ENCODE measurements at places on chromosomes 7 and 10.
A peak's percentile ranks its signal among the peaks of the same experiment; 100 is the strongest.

GRCh38 chr7:148698397-148699023 lies at the start of gene CUL1:
CUL1 (plus strand) TSS chr7:148698903; CDS start chr7:148730123, 31,220 bp downstream.
- DNase-seq: peak; percentile 77

- no peak for DNase-seq
Observed at GRCh38 chr7:159226011-159226702, 81.5 kb upstream of the VIPR2 start.

- no peak for DNase-seq
Observed at GRCh38 chr10:95214793-95215192, 20.8 kb downstream of the ACSM6 start.

GRCh38 chr7:28298870-28299518 lies 113.3 kb upstream of the CREB5 start:
- DNase-seq: no peak

- DNase-seq: no peak
Observed at GRCh38 chr7:32042900-32043299, 27.3 kb downstream of the PDE1C start.

- no peak for DNase-seq
Observed at GRCh38 chr7:99390941-99391602, 16.5 kb downstream of the ARPC1B start.

DNA sequence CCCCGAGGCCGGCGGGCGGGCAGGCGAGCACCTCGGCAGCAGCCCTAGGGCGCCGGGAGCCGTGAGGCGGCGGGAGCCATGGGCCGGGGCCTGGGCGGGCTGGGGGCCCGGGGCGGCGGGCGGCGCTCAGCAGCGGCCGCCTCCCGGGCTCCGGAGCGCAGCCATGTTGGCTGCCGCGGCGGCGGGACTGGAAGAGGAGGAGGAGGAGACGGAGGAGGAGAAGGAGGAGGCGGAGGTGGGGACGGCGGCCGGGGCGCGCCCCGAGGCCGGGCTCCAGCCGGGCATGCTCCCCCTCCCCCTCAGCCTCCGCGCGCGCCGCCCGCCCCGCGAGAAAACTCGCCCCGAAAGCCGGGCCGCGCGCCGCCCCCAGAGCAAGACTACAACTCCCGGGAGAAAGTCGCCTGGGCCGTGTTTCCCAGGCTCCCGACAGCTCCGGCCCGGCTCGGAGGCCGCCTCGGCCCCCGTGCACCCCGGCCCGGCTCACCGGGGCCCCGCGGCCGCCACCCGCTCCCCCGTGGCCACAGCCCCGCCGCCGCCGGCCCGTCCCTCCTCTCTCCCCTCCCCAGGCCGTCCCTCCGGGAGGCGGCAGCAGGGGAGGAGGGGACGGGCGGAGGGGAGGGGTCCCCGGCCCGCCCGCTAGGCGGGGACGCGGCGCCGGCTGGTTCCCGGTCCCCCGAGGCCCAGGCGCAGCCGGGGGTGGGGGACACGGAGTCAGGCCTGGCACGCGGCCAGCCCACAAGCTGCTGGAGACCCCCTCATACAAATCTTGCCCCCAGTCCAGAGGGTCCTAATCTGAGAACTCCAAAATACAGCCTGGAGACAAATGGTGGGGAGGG lies at the start of gene DLG5:
TSS of gene DLG5 (minus strand) at position 190 of the 836 bp plus-strand sequence. CDS start 235 bp downstream, outside the sequence.
- peak; percentile 18 for DNase-seq

DNA sequence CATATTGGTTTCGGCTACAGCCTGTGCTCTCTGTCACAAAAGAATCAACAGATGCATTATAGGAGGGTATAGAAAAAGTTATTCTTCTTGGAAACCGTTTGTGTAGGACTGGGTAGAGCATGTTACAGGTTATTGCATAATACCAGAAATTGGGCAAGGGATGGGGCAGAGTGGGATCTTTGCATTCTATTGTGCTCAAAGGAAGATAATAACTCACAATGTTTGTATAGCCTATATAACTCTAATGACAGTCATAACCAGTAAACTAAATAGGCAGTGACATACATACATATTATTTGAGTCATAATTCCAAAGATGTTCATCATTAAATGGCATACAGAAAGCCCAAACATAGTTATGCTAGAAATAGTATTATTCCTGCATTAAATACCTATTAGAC lies 179.7 kb downstream of the XPNPEP1 start:
- DNase-seq: no peak

DNA sequence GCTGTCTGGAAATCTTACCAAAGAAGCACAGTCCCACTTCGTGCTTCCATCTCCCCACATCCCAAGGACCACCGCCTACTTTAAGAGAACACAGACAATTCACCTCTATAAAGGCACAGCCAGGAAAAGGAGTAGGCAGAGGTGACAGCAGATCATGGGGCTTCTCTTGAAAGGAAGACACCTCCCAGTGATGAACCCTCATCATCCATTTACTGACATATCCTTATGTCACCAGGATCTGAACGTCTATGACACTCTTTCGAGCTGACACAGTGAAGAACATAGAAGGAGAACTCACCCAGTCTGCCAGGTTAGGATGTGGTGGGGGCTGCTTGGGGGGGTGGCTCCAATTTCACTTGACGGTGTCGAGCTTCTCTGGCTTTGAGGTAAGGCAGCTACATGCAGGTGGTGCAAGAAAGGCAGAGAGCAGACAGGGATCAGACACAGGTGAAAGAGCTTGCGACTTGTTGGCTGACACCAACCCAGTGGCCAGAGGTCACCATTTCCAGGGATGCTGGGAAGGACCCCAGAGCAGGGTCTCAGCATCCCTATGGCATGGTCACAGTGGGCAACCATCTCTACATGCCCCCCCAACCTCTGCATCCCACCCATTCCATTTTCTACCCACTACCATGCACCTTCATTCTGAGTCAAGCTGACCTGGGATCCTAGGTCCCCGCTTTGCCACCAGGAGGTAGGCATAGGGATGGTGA lies 67.5 kb downstream of the PRPF18 start:
- no peak for DNase-seq

DNA sequence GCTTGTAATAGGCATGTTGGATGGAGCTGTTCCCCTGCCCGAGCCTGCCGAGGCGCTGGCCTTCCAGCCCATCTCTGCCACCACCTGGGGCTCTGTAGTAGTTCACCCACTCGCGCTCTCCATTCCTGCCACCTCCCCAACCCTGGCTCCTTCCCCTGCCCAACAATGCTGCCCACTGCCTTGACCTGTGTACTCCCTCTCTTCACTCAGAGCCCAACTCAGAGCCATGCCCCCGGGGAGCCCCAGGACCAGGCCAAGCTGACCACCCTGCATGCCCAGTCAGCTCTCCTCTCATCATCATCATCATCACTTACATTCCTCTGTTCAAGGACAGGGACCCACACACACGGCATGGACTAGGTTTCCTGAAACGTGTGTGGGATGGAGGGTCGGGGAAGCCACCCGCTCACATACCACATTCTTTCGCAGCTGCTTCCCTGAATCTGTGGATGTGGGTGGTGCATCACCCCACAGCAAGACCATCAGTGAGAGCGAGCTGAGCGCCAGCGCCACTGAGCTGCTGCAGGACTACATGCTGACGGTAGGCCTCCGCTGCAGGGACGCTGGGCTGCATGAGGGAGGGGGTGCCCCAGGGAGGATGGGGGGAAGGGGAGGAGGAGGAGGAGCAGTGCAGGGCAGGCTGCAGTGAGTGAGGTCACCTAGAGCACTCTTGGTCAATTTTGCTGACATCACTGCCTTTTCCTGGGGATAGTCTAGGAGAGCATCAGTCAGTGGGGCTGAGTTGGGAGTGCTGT lies 15.6 kb downstream of the NACAD start:
- DNase-seq: no peak

DNA sequence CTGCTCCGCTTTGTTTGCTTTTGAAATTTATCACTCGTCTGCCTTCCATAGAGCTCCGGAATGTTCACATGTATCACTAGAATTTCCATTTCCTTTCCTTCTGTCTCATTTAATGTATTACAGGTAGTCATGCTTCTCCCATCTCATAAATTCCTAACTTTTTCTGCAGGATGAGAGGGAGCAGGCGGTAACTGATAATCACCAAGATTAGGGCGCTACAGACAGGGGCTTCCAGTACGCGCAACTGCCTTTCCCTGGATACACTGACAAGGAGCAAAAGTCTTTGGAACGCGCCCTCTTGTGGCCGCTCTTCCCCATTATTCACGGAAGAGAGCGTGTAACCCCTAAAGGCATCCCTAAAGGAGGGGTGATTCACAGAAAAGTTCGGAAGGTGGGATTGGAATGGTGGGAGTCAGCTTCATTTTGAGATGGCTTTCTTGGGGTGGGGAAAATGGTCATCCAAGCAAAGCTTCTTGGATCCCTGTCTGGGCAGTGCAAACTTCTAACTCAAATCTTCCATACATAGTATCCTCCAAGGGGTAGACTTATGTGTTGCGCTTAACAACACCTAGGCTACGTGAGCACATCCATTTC lies 6.5 kb downstream of the INHBA start:
- DNase-seq: peak; percentile 5

GRCh38 chr7:47573758-47574481 lies 8.0 kb downstream of the TNS3 start:
- DNase-seq: no peak

GRCh38 chr7:144023171-144023827 lies 23.2 kb downstream of the OR6B1 start:
- no peak for DNase-seq

DNA sequence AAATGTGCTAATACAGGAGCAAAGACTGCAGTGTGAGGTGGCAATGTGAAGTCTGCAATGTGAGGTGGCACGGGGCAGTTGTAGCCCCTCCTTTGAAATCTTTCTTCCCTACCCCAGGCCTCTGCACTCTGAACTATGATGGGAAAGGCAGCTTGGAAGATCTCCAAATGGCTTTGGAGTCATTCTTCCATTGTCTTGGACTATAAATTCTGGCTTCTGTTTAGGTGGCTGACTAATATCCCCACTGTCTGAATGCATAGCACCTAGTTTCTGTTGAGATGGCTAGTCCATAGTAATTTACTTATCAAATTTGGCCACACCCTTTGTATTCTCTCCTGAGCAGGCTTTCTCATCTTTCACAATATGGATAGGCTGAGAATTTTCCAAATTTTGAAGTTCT lies 175.0 kb downstream of the CFTR start:
- no peak for DNase-seq

DNA sequence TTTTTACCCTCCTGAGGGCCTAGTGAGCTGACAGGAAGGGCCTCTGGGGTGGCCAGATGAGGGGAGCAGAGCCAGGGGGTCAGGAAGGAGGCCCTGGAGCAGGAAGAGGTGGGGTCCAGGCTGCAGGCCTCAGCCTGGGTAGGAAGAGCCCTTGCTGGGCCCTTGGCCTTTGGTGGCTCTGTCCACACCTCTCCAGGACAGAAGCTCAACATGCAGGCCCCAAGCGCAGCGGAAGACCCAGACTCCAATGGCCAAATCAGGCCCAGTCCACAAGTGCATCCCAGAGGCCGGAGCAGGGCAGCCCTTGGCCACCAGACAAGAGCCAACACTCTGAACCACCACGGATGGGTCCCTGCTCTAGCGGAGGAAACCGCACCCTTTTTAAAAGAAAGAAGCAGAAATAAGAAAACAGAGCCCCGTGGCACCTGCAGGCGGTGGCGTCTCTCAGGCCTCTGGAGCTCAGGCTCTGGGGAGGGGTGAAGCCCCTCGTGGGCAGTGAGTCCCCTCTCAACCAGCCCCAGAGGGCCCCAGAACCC lies 52.8 kb downstream of the FOXL3 start:
- no peak for DNase-seq

GRCh38 chr7:73738220-73738611 lies 386 bp downstream of the ABHD11 start:
- peak; percentile 43 for DNase-seq

- no peak for DNase-seq
Observed at GRCh38 chr7:69817121-69817520, 218.8 kb downstream of the AUTS2 start.

- DNase-seq: no peak
Observed at GRCh38 chr10:132765435-132765834, 20.5 kb downstream of the NKX6-2 start.

DNA sequence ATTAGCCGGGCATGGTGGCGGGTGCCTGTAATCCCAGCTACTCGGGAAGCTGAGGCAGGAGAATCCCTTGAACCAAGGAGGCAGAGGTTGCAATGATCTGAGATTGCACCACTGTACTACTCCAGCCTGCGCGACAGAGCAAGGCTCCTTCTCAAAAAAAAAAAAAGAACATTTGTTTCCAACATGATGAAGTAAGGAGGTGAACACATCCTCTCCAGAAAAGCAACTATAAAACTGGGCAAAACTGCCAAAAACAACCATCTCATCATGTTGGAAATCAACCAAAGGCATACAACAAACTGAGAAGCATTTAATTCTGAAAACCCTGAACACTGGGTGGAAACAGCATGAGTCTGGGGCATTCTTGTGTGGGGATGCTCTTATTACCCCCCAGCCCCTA lies 14.3 kb downstream of the PRTFDC1 start:
- DNase-seq: no peak

DNA sequence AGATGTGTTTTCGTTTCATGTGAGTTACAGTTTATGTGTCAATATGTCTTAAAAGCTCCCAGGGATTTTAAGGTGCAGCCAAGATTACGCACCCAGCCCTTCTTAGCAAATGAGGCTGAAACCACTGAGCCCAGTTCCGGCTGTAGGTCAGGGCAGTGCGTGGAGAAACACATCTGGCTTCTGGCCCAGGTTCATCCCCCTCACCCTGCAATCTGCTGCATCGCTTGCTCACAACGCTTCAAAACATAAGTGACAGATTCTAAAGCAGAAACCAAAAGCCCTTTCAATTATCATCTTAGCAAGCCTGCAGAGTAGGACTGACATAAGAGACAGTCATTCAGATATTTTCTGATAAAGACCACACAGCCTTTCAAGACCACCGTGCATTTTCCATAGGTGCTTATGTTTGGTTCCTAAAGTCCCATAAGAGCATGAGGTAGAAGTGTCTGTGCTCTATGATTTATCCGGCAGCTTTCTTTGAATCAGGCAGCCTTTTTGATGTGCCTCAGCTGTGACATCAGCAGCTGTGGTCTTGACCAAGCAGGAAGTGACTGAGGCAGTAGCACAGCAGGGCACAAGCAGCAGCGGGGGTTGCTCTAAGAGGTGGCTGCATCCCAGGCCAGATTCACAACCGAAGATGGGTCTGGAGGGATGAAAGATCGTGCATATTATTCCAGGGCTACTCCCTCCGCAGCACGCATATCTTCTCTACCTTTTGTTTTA lies 72.1 kb upstream of the LYZL2 start:
- peak; percentile 70 for DNase-seq

DNA sequence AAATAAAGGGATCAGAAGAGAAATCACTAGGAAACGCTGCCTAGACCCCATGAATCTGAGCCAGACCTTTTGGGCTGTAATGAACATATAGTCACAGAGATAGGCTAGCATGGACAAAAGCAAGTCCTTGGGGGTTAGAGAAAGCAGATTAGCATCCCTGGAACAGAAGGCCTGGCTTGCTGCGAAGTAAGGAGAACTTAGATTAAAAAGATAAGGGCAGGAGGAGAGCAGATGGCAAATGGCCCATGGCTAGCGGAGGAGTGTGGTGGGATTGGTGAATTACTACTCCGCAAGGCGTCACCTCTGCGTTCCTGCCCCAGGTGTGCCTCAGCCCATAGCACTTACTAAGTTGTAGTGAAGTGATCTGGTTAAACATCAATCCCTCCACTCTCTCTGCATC lies 92.3 kb upstream of the ZNF438 start:
- DNase-seq: no peak

GRCh38 chr7:116955801-116956476 lies 2.6 kb downstream of the ST7 start:
- no peak for DNase-seq

- DNase-seq: no peak
Observed at GRCh38 chr7:143354965-143355364, 7.5 kb downstream of the FAM131B start.
